NCI-H2081 (cell line): ENCODE measurements at places on chromosomes 13 and 19.

DNA sequence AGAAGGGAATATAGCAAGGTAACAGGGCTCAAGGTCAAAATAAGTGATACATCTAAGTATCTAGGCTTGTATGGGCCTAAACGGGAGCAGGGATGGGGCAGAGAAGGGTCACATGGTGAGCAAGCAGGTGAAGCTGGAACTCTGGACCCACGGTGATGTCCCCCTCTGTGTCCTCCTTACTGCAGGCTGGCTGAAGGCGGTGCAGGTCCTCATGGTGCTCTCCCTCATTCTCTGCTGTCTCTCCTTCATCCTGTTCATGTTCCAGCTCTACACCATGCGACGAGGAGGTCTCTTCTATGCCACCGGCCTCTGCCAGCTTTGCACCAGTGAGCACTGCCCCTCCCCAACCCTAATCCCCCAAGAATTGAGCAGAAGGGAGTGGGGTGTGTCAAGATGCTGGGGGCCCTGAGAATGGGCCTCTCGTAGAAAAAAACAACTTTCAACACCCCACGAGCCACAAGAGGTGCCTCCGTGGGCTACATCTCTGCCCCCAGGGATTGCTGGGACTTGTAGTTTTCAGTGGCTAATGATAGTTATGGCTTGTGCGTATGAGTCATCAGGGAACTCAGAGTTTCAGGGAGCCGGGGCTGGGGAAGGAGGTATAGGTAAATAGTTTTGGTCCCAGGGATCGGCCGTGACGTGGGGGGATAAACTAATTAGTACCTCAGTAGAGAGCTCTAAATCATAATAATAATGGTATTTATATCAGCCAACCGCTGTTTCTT, 4.0 kb downstream of the EMP3 start:
- no peak for DNase-seq

DNA sequence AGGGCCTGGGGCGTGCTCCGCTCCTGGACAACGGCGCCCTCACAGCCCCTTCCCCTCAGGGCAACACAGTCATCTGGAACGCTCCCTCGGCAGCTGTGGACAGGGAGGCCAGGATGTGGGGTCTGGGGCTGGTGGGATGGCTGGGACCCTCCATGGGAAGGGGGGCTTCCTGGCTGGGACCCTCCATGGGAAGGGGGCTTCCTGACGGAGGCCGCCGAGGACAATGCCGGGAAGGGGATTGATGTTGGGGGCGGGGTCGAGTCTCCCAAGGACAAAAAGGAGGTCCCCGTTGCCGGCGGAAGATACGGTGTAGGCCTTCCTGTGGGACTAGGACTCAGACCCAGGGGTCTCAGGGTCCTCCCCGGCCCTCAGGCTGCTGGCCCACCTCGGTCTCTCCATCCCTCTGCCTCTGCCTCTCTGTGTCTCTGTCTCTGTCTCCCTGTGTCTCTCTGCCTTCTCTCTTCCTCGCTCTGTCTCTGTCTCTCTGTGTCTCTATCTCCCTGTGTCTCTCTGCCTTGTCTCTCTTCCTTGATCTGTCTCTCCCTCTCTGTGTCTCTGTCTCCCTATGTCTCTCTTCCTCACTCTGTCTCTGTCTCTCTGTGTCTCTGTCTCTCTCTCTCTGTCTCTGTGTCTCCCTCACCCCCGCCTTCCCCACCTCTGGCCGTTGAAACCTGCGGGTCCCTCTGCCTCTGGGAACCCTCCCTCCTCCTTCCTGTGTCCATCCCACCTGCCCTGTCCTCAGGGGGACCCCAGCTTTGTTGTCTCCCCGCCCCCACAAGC, 2.7 kb upstream of the MADCAM1 start:
- no peak for DNase-seq

GRCh38 chr13:29800687-29801086, 49.7 kb downstream of the UBL3 start:
- no peak for DNase-seq

- DNase-seq, result peak; percentile 86
Measured at GRCh38 chr13:112451512-112452379, 75.6 kb downstream of the SPACA7 start.

GRCh38 chr19:2449019-2449418, 7.7 kb downstream of the LMNB2 start:
- DNase-seq, result no peak

DNA sequence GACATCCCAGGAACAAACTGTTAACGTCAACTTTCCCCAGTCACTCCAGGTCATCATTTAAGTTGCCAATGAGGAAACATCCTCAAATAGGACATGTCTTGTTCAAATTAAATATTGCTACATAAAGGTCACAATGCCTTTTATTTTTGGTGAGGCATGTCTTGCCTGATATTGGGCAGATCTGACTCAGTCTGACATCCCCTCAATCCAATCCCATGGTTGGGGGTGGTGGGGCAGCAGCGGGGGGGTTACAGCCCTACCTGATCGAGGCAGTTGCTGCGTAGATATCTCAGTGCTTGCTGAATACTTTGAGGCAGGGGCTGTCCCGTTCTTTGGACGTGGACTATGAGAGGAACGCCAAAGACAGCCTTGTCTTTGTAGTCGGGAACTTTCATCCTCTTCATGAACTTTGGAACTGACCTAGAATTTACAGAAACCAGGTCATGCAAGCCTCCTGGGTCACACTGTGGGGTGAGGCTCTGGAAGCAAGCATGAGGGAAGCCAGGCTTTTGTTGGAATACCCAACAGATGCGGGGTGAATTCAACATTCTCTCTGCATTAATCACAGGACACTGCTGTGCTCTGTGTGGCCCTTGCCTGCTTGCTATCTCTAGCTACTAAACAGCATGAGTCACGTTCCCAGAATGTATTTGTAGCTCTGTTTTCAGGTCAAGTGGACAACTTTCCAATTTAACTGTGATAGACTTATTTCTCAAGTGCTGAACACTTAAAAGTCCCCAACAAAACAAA, 109.8 kb downstream of the KL start:
- DNase-seq, result no peak

DNA sequence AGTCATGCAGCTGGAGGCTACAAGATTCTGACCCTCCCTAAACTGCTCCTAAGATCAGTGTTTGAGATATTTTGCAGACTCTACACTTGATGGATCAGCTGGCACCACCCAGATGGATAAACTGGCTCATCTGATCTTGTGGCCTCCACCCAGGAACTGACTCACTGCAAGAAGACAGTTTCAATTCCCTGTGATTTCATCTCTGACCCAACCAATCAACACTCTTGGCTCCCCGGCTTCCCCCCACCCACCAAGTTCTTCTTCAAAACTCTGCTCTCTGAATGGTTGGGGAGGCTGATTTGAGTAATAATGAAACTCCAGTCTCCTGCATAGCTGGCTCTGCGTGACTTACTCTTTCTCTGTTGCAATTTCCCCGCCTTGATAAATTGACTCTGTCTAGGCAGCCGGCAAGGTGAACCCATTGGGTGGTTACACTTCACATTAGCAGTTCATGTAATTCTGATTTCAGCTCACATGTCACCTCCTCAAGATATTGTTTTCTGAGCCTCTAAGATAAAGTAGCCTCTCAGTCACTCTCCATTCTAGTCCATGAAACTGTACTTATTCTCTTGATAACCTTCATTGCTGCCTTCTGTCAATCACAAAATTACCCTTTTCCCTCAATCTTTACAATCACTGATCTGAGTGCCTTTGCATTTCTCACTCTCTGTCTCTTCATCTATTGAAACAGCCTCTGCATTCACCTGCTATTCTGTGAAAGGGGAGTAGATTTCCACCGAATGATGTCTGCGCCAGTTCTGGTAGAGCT, 9.9 kb upstream of the FPR3 start:
- no peak for DNase-seq

DNA sequence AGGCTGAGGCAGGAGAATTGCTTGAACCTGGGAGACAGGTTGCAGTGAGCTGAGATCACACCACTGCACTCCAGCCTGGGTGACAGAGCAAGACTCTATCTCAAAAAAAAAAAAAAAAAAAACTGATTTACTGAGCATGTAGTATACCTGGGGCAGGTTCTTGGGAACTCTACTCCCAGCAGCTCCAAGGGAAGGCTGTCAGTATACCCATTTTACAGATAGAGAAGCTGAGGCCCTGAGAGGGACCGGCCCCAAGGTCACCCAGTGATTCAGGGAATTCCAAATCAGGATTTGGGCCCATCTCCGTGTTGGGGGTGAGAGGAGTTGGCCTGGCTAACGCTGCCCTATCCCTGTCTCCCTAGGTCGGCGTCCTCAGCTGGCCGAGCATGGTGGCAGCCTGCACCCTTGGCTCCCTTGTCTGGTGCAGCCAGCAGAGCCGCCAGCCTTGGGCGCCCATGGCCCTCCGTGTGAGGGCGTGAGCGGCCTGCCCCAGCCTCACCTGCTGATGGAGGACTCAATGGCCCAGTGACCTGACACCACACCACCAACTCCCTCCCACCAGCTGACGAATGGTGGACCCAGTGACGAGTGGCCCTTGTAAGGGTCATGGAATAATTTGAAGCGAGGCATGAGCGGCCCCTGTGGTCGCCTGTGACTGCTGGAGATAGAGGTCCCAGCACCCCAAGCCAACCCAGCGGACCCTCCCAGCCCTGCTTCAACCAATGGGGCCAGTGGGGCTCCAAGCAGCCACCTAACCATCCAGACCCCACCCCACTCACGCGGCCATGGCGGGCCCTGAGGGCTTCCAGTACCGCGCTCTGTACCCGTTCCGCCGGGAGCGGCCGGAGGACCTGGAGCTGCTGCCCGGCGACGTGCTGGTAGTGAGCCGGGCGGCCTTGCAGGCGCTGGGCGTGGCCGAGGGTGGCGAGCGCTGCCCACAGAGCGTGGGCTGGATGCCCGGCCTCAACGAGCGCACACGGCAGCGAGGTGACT, 2.4 kb downstream of the PIK3R2 start:
- DNase-seq, result no peak

DNA sequence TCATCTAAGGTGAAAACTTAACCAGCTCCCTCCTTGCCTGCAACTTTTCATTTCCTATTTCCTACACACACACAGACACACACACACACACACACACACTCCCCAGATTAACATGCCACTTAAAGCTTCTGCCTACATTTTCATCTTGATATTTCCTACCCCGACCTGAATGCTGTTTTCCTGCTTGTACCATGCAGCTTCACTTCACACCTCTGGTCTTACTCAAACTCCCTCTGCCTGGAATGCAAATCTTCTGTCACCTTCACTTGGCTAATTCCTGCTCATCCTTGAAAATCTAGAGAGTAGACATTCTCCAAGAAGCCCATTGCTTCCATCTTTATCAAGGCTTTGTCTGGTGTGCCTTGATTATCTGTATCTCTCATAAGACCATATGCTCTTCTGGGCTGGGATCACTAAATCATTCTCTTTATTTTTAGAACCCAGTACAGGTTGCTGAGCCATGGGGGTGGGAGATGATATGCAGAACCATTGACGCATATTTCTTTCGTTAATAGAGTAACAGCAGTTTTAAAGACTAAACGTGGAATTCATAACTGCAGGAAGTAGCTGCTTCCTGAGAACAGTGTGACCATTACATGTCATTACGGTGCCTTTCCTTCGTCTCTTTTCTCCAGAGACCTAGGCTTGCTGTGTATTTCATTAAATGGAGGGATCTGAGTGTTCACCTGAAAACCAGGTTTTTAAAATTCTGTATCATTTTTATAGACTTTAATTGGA, 37.7 kb downstream of the CNMD start:
- DNase-seq, result no peak

- no peak for DNase-seq
Measured at GRCh38 chr19:23055501-23055900, 52.5 kb upstream of the ZNF728 start.

- DNase-seq, result no peak
Measured at GRCh38 chr13:27112006-27112405, 59.6 kb downstream of the USP12 start.

- no peak for DNase-seq
Measured at GRCh38 chr13:21901811-21902708, 231.2 kb downstream of the FGF9 start.

- DNase-seq, result no peak
Measured at GRCh38 chr13:104595511-104595910, 1529.3 kb upstream of the SLC10A2 start.

DNA sequence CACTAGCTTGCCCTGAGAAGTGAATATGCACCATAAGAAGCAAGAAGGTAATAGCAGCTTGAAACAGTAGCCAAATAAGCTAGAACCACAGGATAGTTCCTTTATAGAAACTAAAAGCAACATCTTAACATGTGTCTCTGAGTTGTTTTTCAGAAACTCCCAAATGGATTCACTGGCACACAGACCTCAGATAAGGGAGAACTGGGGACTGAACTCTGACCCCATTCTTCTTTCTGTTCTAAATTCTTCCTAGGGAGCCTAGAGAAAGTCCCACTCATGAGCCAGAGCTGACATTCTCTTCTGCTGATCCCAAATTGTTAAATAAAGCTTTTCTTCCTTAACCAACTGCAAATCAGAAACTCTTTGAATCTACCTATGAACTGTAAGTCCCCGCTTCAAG, 146.1 kb downstream of the PCDH9 start:
- DNase-seq, result no peak

DNA sequence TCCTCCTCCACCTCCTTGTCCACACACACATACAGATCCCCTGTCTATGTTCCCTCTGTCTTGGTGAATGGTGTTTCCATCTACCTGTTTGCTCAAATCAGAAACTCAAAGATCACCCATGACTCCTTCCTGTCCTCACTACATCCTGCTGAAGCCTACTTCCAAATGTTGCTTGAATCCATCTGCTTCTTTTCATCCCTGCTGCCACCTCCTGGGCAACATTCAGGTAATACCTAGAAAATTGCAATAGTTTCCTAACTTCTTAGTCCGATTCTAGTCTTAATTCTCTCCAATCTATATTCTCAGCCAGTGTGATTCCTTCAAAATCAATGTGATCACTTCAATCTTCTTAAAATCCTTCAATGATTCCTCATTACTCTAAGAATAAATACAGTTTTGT, 155.5 kb upstream of the STARD13 start:
- DNase-seq, result no peak

DNA sequence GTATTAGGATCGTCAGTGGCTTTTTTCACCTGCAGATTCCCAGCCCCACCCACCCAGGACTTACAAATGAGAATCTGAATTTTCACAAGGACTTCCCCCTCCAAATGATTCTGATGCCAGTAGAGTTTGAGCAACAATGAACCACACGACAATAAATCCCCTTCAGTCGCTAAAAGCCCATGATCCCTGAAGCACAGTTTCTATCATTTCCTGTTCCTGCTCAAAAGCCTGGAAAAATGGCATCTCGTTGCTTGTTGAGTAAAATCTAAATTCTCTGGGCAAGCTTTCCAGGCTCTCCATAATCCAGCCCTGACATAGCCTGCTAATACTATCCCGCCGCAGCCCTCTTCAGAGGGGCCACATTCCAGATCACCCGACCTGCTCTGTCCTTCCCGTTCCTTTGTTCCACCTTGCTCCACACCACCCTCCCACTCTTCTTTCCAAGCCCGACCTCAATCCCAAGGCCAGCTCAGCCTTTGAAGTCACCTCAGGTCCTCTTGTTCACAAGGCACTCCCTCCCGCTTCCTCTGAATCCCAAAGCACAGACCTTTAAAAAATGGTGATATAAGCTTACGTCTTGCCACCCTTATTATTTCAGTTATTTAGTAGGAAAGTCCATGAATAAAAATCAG, 67.9 kb downstream of the NUFIP1 start:
- DNase-seq, result no peak

- DNase-seq, result no peak
Measured at GRCh38 chr19:18490728-18491127, 31.1 kb downstream of the ELL start.

GRCh38 chr19:45558399-45558878, 26.2 kb downstream of the OPA3 start:
- DNase-seq, result no peak
